ENCODE measurements at places on chromosomes 16 and 17. TPM values are rescaled to one million over a fixed set of nuclear protein-coding genes. Genes with fewer than 3 reads are reported as not detected.

The ABCA6 gene
- total RNA-seq, result 0.99 TPM

GRCh38 chr17:20122254-20122879, 113.2 kb downstream of the SPECC1 start:
- no peak for DNase-seq

DNA sequence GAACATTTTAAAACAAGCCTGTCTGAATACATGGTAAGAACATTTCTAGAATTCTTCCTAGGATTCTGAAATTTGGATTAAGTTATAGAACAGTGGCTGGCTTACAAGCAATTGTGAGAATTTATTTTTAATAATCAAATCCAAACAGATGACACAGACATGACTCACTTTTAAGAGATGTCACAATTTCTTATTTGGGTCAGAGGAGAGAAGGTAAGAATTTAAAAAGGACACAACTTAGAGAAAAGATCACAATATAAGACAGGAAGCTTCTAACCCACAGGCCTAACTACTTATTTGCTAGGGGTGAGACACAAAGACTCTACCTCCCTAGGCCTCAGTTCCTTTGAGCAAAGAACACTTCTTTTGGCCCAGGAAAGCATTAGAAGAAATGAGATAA, 32.7 kb downstream of the ZZEF1 start:
- DNase-seq, result no peak

The ACSM5 gene
- total RNA-seq, result 1.2 TPM

The C1QTNF8 gene
- total RNA-seq, result not detected

GRCh38 chr17:11109106-11109505, 131.9 kb upstream of the SHISA6 start:
- DNase-seq, result no peak

The PRSS53 gene
- 1.9 TPM for total RNA-seq

The DDX5 gene
- total RNA-seq, result 420 TPM

DNA sequence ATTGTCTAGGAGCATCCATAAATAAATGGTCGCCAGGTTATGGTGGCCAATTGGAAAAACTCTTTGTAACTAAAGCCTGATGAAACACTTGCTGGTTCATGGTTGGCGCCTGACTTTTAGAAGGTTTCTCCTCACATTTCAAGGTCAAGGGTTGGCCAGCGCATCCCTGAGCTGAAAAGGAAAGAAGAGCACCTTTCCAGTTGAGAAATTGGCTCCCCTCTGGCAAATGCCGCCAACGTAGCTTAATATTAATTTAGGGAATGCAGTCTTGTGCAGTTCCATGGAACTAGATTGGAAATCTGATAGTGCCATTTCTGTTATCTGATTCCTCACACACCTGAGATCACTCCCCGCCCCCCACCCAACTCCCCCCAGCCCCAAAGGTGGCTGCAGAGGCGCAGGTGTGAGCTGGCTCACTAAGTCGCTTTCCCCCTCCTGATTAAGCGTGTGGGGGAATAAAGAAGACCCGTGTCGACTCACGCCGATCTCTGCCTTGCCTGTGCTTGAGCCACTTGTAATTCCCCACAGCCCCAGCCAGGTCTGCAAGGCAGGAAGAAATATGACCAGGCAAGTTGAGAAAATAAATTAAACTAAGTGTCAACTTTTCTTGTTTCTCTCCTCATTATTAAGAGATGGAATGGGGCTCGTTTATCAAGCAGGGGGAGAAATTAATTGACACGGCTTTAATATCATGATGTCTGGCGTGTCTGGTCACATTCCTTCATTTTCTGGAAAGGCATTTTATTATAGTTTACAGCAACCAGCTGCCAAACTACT, 157.7 kb downstream of the CCDC182 start:
- DNase-seq, result no peak

DNA sequence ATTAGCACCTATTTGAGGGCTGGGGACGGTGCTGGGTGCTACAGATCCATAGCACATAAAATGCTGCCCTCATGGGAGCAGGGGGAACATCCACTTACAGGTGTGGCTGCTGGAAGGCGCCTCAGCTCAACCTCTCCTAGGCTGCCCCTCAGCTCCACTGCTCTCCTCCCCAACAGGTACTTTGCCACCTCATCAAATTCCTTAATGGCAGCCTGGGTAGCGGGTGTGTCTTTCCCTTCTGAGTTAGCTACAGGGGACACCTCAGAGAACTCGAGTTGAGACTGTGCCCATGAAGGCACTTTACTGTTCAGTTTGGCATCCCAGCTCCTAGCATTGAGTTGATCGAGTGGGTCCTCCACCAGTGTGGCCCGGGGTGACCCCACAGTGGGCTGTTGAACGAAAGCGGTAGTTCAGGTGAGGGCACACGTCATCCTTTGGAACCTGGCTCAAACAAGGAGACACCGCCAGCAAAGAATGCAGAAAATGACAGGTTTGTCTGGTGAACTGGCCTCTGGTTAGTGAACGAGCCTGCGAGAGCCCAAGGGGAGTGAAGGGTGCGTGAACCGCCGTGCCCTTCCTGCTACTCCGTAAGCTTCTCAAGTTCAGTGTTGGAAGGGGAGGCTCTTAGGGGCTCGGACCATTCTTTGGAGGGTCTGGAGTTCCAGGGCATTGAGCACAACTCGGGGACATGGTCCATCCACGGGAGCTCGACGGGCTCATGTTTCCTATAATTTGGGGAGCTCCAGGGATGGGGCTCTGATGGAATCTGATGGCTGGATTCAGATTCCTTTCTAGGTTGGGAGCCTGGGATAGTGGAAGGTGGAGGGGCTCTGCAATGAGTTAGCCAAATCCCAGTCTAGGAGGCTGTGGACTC, 3.5 kb upstream of the CMIP start:
- DNase-seq, result no peak

DNA sequence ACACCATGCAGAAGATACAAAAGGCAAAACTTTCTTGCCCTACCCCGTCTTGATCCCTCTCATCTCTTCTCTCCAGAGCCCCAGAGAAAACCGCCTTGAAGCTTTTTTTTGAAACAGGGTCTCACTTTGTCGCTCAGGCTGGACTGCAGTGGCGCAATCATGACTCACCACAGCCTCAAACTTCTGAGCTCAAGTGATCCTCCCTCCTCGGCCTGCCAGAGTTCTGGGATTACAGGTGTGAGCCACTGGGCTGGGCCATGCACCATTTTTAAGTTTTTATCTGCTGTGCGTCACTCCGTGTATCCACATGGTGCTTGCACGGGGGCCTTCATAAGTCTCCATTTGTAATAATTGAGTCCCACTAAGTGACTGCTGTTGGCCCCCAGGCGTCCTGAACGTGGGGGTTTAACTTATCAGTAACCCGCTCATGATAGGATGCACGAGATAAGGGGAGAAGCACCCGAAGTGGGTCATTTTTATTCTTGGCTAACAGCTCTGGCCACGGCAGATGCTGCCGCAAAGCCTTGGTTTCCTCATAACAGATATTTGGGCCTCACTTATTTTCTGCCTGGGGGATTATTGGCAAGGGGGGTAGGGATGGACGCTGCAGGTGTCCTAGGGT, 8.6 kb downstream of the DNAH17 start:
- DNase-seq, result no peak

DNA sequence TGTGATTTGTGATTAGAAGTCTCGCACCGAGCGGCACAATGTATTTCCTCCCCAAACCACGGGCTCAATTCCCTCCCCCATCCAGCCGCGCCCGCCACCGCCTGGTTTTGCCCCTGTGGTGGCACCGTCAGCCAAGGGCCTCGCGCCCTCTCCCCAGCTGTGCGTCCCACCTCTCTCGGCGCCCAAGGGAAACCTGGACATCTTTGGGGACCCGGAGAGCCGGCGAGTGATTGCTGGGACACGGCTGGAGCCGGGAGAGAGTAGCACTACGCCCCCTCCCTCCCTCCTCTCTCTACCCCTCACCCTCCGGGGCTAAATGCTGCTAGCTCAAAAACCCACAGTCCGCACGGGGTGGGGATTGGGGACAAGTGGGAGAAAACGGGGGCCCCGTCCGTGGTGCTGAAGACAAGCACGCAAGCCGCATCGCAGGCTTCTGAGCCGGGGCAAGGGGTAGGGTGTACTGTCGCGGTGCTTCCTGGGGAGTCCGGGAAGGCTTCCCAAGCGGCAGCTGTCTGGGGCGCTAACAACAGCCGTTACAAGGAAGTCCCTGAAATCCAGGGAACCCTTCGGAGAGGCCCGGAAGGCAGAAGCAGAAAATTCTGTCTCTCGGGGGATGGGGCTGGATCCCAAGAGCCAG, 1.4 kb downstream of the CBLN1 start:
- DNase-seq, result no peak

The CEP295NL gene
- total RNA-seq, result 0.67 TPM

GRCh38 chr17:79108870-79109269, 34.2 kb downstream of the ENGASE start:
- no peak for DNase-seq

DNA sequence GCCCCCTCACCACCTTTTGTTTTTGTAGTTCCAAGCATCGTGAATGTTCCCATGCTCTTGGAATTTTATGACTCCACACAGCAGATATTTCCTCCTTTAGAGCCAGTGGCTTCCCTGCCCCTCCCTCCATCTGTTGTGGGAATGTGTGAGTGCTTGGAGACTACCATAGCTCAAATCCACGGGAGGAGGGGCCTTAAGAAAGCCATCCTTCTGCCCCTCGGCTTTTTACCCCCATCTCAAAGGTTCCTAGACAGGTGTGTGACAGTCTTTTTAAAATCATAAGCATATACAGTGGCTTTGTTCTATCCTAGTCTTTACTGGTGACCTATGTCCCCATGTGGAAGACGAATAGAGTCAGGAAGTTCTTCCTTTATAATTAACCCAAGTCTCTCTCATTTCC, 47.2 kb downstream of the YPEL2 start:
- no peak for DNase-seq

- DNase-seq, result no peak
Measured at GRCh38 chr16:72646615-72647014, 401.3 kb downstream of the ZFHX3 start.

- DNase-seq, result peak; percentile 89
Measured at GRCh38 chr17:51461578-51462004, 201.2 kb downstream of the UTP18 start.

DNA sequence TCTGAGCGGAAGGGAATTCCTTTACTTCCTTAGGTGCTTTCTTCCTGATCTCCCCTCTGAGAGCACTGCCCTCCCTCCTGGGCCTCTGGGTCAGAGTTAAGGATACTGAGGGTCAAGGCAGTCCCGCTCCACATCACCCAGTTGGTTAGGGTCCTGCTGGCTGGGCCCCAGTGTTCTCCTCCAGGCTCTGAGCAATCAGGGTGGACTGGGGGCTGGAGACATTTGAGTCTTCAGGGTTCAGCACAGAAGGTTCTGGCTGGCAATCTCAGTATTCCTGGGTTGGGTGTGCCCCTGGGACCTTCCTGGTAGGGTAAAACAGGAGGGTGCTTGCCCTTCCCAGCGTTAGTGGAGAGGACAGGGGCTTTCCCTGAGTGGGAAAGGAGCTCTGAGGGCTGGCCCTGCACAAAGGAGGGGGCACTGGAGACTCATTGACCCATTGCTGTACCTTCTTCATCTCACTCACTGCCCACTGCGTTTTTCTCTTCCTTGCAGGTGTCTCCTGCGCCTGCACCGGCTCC, 448 bp downstream of the MT1M start:
- no peak for DNase-seq

DNA sequence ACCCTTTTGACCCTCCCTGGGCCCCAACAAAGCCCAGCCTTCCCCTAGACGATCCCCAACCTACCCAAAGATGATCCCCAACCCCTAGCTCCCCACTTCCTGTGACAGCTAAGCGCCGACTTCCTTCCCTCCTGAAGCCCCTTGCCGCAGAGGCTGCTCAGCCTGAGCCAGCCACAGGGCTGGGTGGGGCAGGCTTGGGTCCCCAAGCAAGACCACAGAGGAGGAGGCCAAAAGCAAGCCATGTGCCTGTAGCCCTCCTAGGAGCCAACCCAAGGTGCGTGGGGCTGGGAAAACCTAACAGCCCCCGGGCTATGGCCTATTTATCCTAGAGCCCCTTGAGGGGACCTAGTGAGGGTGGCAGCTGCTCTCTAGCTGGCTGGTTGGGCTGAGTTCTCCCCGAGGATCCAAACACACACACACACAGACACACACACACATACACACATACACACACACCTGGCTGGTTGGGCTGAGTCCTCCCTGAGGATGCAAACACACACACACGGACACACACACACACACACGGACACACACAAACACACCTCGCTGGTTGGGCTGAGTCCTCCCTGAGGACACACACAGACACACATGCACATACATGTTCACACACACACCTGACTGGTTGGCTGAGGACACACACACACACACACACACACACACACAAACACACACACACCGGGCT, 4.8 kb downstream of the ARRB2 start:
- DNase-seq, result no peak

DNA sequence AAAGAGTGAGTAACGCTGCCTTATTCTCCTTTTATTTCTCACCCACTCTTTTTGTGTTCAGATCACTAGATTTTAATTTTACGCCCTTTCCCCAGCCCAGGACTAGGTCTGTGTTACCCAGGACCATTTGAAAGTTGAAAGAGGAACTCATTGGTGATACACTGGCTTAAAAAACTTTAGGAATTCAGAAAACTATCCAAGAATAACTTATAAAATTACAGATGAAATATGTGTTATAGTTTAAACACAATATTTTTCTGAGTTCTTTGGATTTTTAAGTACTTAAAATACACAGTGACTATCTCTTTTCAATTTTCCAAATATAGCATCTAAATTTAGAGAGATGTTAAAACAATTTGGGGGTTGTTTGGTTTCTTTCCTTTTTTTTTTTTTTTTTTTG, 385.2 kb downstream of the CDH13 start:
- no peak for DNase-seq

- no peak for DNase-seq
Measured at GRCh38 chr17:66706851-66707450, 128.0 kb upstream of the CACNG5 start.

The KRT33A gene
- not detected for total RNA-seq

- DNase-seq, result no peak
Measured at GRCh38 chr17:41428591-41429291, 4.4 kb upstream of the KRT37 start.

- peak; percentile 80 for DNase-seq
Measured at GRCh38 chr17:81513372-81513752, 763 bp upstream of the ACTG1 start.

GRCh38 chr17:61351745-61352407, 47.8 kb upstream of the TBX2 start:
- no peak for DNase-seq

- DNase-seq, result no peak
Measured at GRCh38 chr16:11629071-11630030, 38.9 kb upstream of the SNN start.

GRCh38 chr16:23148513-23149266, 562 bp downstream of the USP31 start:
- DNase-seq, result peak; percentile 74

DNA sequence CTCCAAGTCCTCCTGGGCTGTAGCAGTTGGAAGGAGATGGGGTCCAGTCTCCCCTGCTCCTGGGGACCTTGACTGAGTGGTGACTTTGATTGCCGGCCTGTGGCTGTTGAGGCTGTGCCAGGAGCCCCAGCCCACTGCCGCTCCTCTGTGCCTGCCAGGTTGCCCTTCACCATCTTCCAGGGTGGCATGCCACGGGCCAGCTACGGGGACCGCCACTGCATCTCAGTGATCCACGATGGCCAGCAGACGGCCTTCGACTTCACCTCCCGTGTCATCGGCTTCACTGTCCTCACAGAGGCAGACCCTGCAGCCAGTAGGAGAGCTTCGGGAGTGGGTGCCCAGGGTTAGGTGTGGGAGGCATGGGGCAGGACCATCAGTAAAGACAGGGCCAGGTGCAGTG, 23.4 kb upstream of the MYO15B start:
- no peak for DNase-seq
